Activated T-helper 1 cell treated with anti-CD3 and anti-CD28 coated beads, Interleukin-2, amount 50 U/mL, for 16 hours (primary cell): ENCODE measurements at places on chromosomes 7 and 10.

DNA sequence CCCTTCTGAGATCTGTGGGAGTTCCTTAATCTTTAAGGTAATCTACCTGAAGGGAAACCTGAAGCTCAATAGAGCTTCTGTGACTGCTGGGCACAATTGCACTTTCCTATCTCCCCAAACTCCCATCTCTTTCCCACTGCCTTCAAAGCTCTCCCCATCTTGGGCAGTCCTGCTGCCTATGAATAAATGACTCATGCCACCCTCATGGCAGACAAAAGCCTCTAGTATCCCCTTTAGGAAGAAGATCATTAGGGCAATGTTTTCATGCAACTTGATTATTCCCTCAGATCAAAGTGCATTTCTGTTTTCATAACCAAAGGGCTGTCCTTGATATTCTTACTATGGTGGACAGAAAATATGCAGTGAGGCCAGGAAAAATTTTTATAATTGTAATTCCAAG is 704.9 kb upstream of the LRRN3 start:
- DNase-seq: no peak

- DNase-seq: no peak
Measured at GRCh38 chr7:69728304-69728703, 130.0 kb downstream of the AUTS2 start.

- no peak for DNase-seq
Measured at GRCh38 chr7:107788662-107789061, 14.4 kb downstream of the SLC26A3 start.

DNA sequence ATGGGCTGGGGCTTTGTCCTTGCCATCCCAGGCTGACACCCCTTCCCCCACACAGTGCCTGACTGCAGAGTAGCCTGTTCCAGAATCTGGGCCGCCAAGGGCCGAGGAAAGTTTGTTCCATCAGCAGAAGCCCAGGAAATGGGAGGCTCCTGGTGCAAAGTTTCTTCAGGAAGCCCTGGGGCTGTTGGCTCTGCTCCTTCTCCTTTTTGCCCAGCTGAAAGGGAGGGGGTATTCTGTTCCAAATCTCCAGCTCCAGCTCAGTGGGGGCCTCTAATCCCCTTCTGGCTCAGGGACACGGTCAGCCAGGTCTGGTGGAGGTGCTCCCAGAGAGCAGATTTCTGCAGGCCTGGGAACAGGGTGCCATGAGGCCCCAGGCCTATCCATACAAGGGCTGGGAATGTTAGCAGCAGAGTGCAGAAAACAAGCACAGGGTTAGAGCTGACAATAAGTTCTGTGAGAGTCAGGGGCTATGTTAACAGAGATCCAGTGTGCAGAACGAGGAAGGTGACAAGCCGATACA is 399.5 kb downstream of the RPS24 start:
- no peak for DNase-seq

- no peak for DNase-seq
Measured at GRCh38 chr10:85598646-85599045, 767.9 kb downstream of the GRID1 start.

GRCh38 chr7:108813251-108814014 is 243.8 kb downstream of the DNAJB9 start:
- no peak for DNase-seq
